ENCODE measurements at places on chromosomes 3 and 15. TPM values are rescaled to one million over a fixed set of nuclear protein-coding genes. Genes with fewer than 3 reads are reported as not detected.

LMCD1 gene
- 16.0 TPM for total RNA-seq

AKAP13 gene
- 103 TPM for total RNA-seq

ZBTB38 gene
- total RNA-seq = 90.6 TPM

CADM2 gene
- total RNA-seq = 0.36 TPM

IGSF11 gene
- total RNA-seq = 164 TPM

OCA2 gene
- 379 TPM for total RNA-seq

UPK1B gene
- total RNA-seq = not detected

VILL gene
- total RNA-seq = 5.5 TPM

STRC gene
- not detected for total RNA-seq

NMB gene
- total RNA-seq = 4.4 TPM

CAMP gene
- total RNA-seq = not detected
